Stimulated activated CD4-positive, alpha-beta T cell treated with anti-CD3 and anti-CD28 coated beads, Interleukin-12 subunit alpha, Interleukin-12 subunit beta, amount 100 ng/mL, for 48 hours (primary cell): ENCODE measurements at places on chromosomes 7 and 10.
A peak's percentile ranks its signal among the peaks of the same experiment; 100 is the strongest.

DNA sequence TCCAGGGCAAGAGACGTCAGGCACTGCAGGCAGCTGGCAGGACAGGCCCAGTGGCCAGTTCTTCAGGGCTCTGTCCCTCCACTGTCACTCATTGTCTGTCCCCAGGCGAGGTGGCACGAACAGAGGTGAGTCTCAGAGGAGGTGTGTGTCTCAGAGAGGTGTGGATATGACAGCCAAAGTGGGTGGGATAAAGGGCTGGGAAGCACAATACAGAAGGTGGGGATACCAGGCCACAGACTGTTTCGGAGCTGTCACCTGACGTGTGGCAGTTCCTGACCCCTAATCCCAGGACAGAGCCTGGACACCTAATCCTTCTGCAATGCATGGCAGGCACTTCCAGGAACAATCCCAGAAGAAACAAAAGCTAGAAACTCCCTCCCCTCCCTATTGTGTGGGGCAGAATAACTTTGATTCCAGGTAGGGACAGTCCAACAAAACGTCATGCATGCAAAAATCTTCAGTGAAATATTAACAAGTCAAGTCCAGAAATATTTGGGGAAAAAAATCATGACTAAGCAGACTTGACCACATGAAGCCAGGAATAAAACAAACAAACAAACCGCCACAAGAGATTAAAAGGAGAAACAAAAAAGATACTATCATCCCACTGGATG, 11.6 kb downstream of the KLRG2 start:
- DNase-seq: no peak

DNA sequence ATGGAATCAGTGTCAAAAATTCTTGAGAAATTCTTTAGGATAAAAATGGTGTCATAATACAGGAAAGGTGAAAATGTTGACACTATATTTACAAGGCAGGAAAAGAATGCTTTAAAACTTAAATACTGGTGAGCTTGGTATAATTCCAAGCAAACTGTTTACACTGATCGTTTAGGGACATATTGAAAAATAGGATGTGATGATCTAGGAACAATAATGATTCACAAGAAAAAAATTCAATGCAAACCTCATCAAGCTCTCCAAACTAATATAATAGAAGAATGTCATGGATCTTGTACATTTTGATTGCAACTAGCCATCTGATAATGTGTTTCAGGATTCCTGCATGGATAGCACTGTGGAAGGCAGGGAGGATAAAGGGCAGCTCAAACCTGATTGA, 98.4 kb downstream of the CHRM2 start:
- no peak for DNase-seq

- no peak for DNase-seq
Measured at GRCh38 chr7:45132708-45133320, 21.3 kb upstream of the TBRG4 start.

- no peak for DNase-seq
Measured at GRCh38 chr10:80870282-80870681, 332.6 kb downstream of the SH2D4B start.

GRCh38 chr10:86596266-86596665, 58.1 kb upstream of the OPN4 start:
- DNase-seq: no peak

GRCh38 chr10:128729910-128730420, 603.7 kb upstream of the MKI67 start:
- DNase-seq: no peak

- no peak for DNase-seq
Measured at GRCh38 chr7:98368716-98369115, 32.2 kb downstream of the BAIAP2L1 start.

GRCh38 chr10:32846974-32847373, 111.1 kb downstream of the ITGB1 start:
- no peak for DNase-seq

DNA sequence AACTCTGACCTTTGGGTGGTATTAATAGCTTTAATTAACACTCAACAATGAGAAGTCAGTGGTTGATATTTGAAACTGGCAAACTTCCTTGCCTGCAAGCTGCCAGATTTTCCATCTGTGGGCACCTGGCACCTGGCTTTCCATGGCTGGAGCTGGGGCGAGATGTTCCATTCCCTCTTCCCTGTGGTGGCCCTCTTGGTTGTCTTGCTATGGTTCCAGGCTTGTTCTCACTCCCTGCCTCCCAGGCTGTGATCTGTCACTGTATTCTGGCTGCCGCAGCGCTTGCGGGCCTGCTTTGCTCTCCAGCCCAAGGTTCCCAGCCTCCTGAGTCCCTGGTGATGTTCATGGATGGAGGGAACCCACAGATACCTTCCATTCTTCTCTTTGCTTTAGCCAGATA, 201.0 kb downstream of the FRMD4A start:
- DNase-seq: no peak

DNA sequence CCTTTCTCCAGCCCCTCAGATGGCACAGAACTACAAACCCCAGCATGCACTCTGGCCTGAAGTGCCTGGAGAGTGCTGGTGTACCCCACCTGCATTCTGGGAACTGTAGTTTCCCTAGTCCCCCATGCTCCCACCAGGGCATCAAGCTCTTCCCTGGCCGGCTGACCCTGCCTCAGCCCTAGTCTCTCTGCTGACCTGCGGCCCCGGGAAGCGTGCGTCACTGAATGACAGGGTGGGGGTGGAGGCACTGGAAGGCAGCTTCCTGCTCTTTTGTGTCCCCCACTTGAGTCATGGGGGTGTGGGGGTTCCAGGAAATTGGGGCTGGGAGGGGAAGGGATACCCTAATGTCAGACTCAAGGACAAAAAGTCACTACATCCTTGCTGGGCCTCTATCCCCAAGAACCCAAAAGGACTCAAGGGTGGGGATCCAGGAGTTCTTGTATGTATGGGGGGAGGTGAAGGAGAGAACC, 2.1 kb downstream of the NOS3 start:
- no peak for DNase-seq

DNA sequence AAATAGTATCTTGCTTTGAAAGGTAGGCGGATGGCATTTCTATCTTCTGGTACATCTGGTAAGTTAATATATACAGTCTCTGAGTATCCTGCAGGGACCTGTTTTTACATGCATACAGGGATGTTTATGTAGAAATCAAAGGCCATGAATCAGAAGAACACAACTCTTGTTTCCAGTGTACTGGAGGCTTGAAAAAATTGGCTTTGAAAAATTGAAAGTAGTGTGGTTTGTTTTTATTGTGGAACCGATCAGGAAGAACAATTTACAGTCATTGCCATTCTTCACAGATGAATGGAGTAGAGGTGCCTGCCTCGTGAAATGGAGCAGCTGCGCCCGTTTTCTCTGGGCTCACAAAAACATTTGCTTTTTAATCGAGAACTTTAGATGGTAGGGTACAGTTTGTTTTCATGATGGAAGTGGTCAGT, 54.0 kb upstream of the RPA3 start:
- DNase-seq: no peak

GRCh38 chr10:35922876-35923600, 280.9 kb upstream of the FZD8 start:
- DNase-seq: no peak

DNA sequence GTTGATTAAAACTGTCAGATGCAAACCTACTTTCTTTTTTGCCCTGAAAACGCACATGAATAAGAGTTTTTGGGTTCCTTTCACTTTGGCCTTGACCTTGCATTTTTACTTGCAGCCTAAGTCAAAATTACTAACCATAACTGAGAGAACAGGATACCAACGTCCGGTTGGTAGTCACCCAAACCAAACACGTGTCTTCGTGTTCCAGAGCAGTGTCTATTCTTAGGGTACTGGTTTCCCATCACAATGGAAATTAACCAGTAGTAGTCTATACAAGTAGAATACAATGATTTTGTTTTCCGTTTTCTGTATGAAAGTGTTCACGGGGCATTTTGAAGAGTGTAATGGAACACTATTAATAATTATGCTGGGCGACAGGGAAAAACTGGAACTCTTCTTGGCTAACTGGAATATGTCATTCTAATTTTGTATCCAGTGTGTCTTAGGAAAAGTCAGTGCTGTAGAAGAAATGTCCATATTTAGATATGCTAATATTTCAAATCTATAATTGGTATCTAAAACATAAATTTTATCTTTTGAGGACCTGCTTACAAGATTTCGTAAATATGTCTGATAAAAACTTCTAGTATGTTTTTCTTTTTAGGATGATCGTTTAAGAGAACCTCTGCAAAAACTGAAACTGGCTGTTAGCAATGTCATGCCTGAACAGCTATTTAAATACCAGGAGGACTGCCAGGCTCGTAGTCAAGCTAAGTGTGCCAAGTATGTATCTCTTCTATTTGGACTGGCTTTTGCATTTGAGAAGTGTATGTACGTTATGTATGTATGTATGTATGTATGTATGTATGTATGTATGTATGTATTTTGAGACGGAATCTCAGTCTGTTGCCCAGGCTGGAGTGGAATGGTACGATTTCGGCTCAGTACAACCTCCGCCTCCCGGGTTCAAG, 40.9 kb downstream of the UBN2 start:
- DNase-seq: no peak

DNA sequence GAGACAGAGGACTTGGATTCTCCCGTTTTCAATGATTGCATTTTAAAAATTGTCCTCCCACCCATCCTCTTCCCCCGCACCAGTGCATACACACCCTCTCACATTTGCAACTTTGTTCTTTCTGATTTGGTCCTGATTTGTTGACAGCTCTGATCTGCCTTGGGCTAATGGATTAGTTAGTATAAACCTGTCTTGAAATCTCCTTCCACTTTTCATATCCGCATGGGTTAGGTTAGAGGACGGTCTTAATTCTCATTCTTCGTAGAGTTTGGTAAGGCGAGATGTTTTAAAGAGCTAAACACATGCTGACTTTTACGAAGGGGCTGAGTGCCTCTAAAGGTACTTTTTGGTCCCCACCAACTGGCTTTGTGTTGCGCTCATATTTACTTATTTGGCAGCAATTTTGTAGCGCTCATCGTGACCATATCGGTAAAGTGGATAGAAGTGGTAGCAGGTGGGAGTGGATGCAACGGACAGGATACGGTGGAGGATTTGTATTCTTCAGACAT, 1.1 kb downstream of the AHR start:
- no peak for DNase-seq

GRCh38 chr10:68900427-68901104, 549 bp upstream of the DDX50 start:
- DNase-seq: no peak

GRCh38 chr10:88783724-88784123, 18.8 kb upstream of the LIPM start:
- DNase-seq: no peak

GRCh38 chr7:99365318-99366141, 9.0 kb upstream of the ARPC1B start:
- peak; percentile 33 for DNase-seq

DNA sequence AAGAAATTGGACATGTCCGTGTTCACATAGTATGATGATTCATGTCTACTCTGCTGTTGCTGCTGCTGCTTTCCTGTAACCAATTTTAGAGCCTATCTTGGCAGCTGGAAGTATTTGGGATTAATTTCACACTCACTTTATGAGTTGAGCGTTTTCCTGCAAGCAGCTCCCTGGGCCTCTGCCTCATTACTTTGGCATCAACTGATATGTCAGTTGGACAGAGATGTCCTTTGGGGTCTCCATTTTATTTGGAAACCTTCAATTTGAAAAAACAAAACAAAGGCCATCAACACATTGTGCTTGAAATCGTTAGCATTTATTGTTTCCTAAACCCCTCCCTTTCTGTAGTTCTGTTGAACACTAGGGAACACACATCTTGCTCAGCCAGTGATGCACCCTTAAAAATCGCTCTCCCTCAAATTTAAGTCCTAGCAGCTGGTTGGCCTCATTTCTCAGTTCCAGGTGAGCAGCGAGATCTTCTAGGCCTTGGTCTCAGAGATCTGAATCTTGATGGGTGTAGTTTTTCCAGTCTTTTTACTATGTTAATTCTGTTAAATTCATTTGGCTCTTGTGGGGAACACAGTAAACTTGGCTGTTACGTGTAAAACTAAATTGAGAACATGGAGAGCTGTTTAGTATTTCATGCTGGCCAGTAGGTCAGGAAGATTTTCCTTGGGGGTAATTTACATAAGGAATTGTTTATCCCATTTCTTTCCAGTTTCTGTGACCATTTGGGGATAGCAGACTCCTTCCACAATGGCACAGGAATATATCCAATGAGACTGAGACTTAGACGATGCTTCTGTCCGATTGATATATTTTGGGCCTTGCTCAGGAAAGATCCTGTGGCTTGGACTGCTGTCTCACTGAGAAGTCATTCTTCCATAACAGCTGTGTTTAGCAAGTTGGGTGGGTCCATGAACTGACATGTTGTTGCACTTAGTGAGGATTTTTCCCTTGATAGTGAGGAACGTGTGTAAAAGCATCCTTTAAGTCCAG, 371.6 kb downstream of the BBS9 start:
- DNase-seq: no peak

GRCh38 chr7:68581417-68581816, 1016.9 kb upstream of the AUTS2 start:
- DNase-seq: no peak

- no peak for DNase-seq
Measured at GRCh38 chr10:24969841-24970281, 17.5 kb upstream of the PRTFDC1 start.

- no peak for DNase-seq
Measured at GRCh38 chr10:32433542-32433941, 12.4 kb upstream of the CCDC7 start.

GRCh38 chr10:33143160-33143728, 185.2 kb upstream of the ITGB1 start:
- no peak for DNase-seq

- no peak for DNase-seq
Measured at GRCh38 chr10:475709-476454, 213.6 kb downstream of the DIP2C start.

- no peak for DNase-seq
Measured at GRCh38 chr10:133278577-133279265, 2.1 kb upstream of the ADAM8 start.
